Esophagus mucosa (tissue), 1 donor: ENCODE measurements at places on chromosomes 2 and 18. TPM values are rescaled to one million over a fixed set of nuclear protein-coding genes. Genes with fewer than 3 reads are reported as not detected.

DNA sequence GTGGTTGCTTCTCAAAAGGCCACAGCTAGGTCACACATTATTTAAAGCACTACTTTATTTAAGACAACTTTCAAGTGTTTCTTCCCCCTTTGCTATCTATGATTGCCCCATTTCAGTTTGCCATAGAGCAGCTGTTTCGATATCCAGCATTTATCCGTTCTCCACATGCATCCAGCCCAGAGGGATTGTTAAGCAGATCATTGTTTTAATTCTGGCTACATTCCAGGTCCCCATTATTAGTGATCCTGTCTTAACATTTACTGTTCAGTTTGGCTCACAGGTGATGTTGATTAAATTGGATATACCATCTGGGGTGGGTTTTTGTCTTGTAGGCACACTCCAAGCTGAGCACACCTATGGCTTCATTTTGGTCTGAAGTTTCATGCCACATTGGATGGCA is 638.7 kb downstream of the ZEB2 start:
- no peak for ATAC-seq

DNA sequence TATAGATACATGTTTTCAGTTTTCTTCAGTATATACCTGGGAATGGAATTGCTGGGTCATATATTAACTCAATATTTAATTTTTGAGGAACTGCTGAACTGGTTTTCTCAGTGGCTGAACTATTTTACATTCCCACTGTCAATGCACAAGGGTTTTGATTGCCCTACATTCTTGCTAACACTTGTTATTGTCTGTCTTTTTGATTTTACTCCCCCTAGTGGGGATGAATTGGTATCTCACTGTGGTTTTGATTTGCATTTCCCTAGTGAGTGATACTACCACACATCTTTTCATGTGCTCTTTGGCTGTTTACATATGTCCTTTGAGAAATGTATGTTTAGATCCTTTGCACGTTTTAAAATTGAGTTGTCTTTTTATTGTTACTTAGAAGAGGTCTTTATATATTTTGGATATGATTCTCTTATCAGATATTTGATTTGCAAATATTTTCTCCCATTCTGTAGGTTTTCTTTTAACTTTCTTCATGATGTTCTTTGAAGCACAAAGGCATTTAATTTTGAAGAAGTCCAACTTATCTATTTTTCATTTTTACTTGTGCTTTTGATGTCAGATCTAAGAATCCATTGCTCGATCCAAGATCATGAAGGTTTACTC is 36.2 kb downstream of the ASB1 start:
- peak; percentile 60 for ATAC-seq

DNA sequence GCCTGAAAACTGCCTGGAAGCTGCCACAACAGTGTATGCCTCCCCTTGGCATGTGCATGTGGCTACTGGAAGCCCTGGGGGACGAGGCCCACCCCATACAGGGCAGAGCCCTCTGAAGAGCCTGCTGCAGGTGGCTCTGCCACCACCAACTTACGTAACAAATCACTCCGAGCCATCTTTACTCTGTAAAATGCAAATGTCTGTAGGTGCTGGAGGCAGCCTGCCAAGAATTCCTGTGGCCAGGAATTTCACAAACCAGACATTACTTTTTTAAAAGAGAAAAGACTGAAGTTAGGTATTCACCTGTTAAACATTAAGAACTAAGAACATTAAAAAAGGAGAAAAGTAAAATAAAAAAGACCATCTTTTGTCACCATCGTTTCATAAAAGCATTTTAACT is 106.3 kb downstream of the GPR39 start:
- ATAC-seq = no peak

- no peak for ATAC-seq
These were observed 130.2 kb downstream of the CD226 start for GRCh38 chr18:69817335-69817940.

DNA sequence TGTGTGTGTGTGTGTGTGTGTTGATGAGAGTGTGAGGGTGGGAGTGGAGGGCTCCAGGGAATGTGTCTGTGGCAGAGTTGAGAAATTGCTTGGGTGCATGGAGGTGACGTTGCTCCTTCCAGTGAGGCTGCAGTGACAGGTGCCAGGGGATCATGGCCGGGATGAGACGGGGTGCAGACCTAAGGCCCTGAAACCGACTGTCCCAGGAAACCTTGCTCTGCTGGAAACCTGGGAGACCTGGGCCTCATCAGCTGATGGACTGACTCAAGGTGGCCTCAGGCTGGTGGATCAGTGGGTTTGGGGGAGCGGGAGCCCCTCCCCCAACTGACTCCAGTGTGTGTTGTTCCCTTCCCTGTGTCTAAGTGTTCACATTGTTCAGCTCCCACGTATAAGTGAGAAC is 56.6 kb downstream of the INHBB start:
- no peak for ATAC-seq

DNA sequence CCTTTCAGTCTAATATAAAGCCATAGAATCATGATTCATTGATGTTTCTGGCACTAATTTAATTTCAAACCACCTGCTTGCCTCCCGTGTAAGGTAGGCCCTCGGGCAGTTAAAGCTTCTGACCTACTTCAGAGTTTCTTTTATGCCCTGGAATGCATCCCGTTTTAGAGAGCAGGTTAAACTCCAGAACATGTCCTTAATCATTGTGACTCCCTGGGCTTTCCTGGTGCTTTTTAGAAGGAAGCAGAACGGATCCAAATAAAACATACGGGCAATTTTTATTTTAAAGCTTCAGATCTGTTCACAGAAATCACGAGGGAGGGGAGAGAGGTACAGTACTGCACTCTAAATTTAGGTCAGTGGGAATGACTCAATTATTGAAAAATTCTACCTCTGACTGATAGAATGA is 134.8 kb downstream of the GCA start:
- peak; percentile 83 for ATAC-seq

GRCh38 chr2:147546109-147546508 is 298.7 kb upstream of the ACVR2A start:
- no peak for ATAC-seq

DNA sequence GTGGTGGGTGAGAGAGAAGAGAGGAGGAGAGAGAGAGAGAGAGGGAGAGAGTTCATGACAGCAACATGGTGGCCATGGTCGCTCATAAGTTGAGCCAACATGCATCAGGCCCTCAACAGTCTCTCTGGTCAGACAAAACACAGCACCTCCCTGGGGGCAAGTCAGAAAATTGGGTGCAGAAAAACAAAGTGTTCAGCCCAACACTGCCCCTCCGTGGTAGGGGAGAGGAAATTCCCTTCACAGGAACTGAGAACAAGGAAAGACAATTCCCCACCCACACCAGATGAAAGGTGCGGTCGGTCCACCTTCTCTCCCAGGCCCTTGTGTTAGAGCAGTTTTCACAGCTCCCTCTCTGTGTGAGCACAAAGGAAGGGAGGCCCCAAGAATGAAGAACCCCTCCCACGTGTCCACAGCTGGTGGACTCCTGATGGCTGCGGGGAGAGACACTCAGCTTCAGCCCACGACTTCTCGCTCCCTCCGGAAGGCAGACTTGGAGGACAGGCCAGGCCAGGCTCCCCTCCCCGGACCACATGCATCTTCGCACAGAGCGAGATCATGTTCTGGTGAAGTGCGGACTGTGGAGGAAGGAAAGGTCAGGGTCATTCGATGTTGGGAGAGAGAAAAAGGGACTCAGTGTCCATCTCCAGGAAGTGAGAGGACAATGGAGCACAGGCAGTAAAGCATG is 181.7 kb downstream of the ANAPC1 start:
- peak; percentile 22 for ATAC-seq

DNA sequence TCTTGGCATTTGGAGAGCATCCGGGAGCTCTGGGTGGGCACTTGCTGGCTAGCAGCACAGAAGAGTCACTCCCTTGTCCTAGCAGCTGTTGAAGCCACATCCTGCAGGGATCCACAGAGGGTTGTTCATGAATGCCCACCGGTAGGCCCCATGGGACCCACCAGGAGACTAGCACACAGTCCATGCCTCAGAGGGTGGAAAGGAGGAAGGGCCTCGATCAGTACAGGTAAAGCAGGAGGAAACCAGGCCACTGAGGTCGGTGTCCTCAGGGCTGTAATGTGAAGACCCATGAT is 205.8 kb downstream of the SEPTIN10 start:
- ATAC-seq = no peak

- no peak for ATAC-seq
These were observed 85.7 kb downstream of the COPS8 start for GRCh38 chr2:237171396-237171795.

DNA sequence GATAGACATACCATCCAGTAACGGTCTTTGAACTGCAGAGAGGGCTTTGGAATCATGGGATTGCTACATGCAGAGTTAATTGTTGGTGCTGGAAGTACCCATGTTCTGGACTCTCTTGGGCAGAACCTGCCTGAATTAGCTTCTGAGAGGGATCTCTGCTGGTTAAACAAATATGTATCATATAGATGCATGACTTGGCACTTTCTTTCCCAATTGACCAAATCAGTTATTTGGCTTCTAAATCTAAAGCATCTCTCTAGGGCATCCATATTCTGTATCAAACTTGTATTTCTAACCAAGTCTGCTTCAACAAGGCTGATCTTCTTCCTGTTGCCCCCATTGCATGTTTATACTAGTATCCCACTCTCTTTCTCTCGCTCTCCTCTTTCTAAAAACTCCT is 336.7 kb upstream of the CELF4 start:
- ATAC-seq = no peak

DNA sequence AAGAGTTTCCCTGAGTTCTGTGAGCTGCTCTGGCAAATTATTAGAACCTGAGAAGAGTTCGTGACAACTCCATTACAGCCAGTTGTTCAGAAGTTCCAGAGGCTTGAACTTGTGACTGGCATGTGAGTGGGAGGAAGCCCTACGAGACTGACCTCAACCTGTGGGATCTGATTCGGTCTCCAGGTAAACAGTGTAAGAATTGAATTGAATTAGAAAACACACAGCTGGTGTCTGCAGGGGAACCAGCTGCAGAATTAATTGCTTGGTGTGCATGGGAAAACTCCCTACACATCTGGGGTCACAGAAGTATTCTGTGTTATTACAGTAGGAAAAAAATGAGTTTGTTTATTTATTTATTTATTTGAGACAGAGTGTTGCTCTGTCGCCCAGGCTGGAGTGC is 14.0 kb upstream of the ITSN2 start:
- no peak for ATAC-seq

- ATAC-seq = no peak
These were observed 35.3 kb downstream of the MROH2A start for GRCh38 chr2:233813236-233814055.

DNA sequence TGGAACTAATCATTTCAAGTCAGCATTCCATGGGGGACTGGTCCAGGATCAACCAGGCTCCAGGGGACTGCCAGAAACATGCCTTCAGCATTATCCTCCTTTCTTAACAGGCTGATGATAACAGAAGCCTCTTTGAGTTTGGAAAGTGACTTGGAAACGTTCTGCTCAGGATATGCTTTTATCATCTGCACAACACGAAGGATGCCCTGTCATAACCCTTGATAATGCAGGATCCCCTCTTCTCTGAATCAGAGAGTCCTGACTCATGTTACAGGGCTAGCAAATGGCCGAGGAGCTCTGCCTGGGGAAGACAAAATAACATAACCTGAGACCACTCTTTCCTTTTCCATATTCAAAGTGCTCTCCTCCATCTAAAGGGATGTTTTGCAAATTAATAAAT is 6.7 kb downstream of the SCYGR3 start:
- no peak for ATAC-seq

The HOXD3 gene
- 0.52 TPM for total RNA-seq

The C1QL2 gene
- total RNA-seq = not detected

The HRH4 gene
- 0.28 TPM for total RNA-seq

The SCYGR4 gene
- not detected for total RNA-seq

The PROKR1 gene
- total RNA-seq = not detected

The CRYBA2 gene
- not detected for total RNA-seq

The IL1F10 gene
- total RNA-seq = not detected

The SERPINB4 gene
- total RNA-seq = 418 TPM

The KCNK3 gene
- 0.44 TPM for total RNA-seq
